CD4-positive, alpha-beta T cell treated with Interleukin-12 subunit alpha and Interleukin-12 subunit beta, for 1 hour (primary cell): ENCODE measurements at places on chromosomes 16 and 17.

- DNase-seq = no peak
These were observed 16.4 kb downstream of the PLCD3 start for GRCh38 chr17:45115871-45116270.

DNA sequence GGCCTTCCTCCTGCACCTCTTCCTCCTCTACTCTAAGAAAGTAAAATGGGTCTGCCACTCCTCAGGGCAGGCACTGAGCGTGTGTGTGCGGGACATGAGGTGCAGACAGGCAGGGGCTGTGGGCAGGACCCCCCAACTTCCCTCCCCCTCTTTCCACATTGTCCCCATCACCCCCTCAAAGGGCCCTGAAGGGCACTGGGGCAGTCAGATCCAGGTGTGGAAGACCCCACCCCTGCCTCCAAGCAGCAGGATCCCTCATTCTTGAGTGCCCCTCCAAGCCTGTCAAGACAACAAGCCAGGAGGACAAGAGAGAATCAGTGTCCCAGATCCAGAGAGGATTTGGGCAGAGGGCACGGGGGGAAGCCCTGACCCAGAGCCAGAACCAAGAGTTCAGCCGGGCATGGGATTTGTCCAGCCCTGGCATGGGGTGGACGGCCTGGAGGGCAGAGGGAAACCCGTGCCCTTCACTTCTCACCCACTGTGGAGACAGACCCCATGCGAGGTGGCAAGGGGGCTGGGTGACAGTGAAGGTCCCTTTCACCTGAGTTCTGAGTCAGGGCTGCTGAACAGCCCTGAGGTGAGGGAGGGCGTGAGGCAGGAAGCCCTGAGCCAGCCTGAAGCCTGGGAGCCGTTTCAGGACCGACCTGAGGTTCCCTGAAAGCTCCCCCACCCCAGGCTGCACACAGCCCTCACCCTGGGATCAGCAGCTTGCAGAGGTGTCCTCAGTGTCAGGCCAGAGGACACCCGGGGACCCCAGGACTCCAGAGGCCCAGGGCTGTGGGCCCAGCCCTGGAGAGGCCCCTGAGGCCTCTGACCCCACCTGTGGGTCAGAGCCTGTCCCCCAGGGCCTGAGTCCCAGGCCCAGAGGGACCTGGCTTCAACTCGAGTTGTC is 45.8 kb downstream of the USP22 start:
- DNase-seq = no peak

DNA sequence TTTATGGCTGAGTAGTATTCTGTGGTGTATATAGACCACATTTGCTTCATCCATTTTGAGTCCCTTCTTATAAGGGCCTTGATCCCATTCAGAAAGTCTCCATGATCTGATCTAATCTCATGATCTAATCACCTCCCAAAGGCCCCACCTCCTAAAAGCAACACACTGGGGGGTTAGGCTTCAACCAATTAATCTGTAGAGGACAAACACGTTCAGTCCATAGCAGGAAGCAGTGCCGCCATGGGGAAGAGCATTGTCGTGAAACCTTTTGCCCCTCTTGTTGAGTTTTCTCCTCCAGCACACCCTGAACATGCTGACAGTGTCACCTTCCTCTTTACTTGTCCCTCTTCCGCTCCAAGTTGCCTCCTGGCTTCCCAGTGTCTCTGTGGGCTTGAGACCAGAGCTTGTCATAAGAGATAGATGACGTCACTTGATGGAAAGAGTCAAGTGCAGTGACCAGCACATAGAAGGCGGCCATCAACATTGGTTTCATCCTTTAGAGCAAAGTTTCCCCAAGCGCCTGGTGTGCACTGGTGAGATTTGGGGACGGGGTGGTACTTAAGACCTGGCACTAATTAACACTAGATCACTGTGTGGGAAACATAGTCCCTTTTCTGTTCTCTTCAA is 74.1 kb downstream of the PRKCB start:
- no peak for DNase-seq

- DNase-seq = no peak
These were observed 27.7 kb downstream of the TPSG1 start for GRCh38 chr16:1197237-1197866.

DNA sequence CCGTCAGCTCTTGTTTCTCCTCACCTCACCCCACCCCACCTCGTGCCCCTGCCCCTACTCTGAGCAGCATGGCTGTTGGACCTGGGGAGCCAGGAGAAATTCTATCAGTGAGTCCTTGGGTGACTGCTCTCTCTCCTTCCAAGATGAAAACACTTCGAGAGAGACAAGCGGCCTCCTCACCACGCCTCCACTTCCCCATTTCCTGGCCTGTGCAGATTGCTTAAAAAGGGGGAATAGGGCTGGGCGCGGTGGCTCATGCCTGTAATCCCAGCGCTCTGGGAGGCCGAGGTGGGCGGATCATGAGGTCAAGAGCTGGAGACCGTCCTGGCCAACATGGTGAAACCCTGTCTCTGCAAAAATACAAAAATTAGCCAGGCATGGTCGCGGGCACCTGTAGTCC is 9.5 kb downstream of the DLX4 start:
- DNase-seq = no peak

DNA sequence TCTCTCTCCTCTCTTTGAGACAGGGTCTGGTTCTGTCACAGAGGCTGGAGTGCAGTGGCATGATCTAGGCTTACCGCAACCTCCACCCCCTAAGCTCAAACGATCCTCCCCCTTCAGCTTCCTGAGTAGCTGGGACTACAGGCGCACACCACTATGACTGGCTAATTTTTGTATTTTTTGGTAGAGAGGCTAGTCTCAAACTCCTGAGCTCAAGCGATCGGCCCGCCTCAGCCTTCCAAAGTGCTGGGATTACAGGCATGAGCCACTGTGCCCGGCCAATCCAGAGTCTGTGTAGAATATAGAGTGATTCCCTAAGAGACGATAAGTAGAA is 65.8 kb upstream of the RPH3AL start:
- peak; percentile 67 for DNase-seq

DNA sequence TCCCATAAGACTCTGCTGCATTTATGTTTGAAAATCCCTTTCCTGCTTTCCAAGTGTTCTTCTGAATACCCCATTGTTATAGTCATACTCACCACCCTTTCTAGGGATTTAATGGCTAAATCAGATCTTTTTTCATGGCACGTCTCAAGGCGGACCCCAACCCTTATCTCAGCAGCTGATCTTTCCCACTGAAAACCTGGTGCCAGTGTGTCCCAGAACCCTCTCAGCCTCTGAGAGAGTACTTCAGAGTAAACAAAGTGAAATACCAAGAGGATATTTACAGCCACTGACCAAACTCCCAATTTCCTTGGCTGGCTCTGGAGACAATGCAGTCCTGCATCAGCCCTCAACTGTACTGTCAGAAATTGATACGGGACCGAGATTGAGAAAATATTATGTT is 101.7 kb downstream of the TMEM100 start:
- no peak for DNase-seq

DNA sequence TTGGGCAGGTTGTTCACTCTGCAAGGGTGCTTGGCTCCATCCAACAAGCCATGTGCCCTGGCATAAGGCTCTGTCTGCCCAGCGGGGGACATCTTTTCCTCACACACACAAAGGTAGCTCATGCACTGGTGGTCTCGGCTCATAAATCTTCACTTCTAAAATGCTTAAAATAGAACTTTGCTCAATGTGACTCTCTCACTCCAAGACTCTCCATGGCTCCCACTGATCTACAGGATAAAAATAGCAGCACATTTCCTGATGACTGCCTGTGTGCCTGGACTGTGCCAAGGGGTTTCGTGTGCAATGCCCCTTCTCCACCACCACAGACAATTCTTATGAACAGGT is 15.1 kb upstream of the CIBAR2 start:
- DNase-seq = no peak

DNA sequence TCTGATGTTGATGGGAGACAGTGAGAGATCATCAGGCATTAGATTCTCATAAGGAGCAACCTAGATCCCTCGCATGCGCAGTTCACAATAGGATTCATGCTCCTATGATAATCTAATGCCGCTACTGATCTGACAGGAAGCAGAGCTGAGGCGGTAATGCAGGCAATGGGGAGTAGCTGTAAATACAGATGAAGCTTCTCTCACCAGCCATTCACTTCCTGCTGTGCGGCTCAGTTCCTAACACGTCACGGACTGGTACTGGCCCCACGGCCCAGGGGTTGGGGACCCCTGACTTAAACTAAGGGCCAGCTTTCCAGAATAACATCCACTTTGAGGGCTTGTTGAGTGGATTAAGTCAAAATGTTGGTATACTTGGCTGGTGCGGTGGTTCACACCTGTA is 2.6 kb upstream of the TMEM219 start:
- no peak for DNase-seq

- peak; percentile 36 for DNase-seq
These were observed 18.9 kb downstream of the ARSG start for GRCh38 chr17:68310152-68310551.

GRCh38 chr17:48102043-48102750 is 919 bp upstream of the CBX1 start:
- DNase-seq = no peak

GRCh38 chr16:314795-315299 is 31.9 kb downstream of the PDIA2 start:
- DNase-seq = no peak

GRCh38 chr17:29614349-29615047 is 8.2 kb downstream of the CORO6 start:
- DNase-seq = no peak

- DNase-seq = no peak
These were observed 81.7 kb downstream of the CYB561 start for GRCh38 chr17:63364387-63364786.

- no peak for DNase-seq
These were observed 4.3 kb upstream of the ADGRG1 start for GRCh38 chr16:57624044-57624688.

- no peak for DNase-seq
These were observed 13.6 kb upstream of the C1QTNF8 start for GRCh38 chr16:1109648-1110047.

- DNase-seq = no peak
These were observed 54.0 kb downstream of the MRM3 start for GRCh38 chr17:836151-836550.

DNA sequence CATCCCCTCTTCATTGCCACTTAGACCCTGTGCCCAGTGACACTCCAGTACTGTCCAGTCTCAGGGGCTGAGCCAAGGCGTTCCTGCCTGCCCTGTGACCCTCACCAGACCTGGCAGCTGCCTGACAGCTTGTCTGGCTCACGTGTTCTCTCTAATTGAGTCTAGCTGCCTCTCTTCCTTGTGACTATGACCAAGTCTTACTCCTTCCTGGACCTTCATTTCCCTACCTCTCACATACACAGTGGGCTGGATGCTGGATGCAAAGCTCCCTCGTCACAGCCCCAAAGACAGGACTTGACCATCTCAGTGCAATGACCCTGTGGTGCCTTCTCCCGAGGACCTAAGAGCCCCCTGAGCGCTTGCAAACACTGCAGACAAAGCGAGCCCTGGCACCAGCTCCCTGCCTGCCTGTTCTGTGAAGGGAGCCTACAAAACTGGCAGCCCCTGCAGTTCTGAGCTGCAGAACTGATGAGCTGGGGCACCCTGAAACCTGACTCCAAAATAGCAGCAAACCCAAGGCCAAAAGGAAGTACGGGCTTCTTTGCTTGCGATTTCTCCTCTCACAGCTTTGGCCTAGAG is 1.7 kb downstream of the DEXI start:
- DNase-seq = no peak

GRCh38 chr17:75006653-75007052 is 5.8 kb upstream of the MRPL58 start:
- no peak for DNase-seq

GRCh38 chr17:13568582-13569397 is 32.9 kb downstream of the HS3ST3A1 start:
- DNase-seq = no peak

GRCh38 chr17:42681976-42682721 is at the start of gene CNTNAP1:
Gene CNTNAP1 (plus strand): TSS chr17:42682531. CDS start chr17:42682830, 299 bp downstream.
- peak; percentile 26 for DNase-seq

GRCh38 chr16:55906123-55906522 is 30.9 kb upstream of the CES5A start:
- no peak for DNase-seq

GRCh38 chr17:57296231-57296630 is 39.9 kb downstream of the MSI2 start:
- DNase-seq = no peak

DNA sequence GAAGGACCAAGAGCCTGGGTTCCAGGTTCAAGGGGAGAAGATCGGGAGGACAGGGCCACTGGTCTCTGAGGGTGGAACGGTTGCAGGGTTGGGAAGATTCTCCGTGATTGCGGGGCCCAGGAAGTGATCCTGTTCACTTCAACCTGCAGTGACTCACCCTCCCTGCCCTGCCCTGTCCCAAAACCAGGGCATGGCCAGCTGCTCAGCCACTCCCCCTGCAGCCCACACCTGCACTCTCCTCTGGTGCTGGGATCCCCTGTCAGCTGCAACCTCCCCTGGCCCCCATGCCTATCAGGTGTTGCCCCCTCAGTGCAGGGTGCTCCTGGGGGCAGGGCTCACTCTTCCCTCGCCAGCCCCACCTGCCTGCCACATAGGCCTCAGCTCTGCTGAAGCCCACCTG is 1.1 kb downstream of the RUNDC3A start:
- DNase-seq = no peak

GRCh38 chr17:79919164-79919585 is 79.9 kb upstream of the CBX4 start:
- no peak for DNase-seq

GRCh38 chr17:37516127-37516571 is 26.5 kb downstream of the DUSP14 start:
- no peak for DNase-seq

DNA sequence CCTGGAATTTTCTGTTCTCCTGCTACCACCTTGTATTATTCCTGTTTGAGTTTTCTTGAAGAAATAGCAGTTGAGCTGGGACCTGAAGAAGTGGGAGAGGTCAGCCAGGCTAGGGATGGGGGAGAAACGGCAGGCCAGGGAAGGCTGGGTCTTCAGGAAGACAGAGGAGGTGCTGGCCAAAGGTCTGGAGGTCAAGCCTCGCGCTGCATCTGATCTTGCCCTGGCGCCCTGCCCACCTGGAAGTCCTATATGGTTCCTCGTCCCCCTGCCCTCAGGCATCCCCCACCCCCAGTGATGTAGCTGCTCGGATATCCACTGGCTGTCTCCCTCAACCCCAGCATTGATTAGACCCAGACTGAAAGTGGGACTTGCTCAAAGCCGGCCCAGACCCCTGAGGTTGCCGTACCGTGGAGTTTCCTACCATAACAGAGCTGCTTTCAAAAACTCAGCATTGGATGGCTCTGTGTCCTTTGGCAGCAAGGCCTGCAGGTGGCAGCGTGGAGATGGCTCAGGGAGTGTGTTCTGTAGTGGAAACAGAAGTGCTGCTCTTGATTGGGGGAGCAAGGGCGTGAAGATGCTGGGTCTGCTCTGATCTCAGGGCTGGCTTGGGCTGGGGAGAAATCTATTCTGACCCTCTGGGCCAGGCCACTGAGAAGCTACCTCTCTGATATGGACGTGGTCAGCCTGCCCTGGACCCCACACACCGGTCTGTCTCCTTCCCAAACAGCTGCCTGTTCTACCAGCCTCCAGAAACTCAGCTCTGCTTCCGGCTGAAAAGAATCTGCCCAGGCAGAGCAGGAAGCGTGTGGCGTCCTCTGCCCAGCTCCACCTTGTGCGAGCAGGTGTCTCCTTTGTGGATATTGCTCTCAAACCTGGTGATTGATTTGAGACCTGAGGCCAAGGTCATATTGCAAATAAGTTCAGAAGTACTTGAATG is 107.0 kb upstream of the CACNG5 start:
- DNase-seq = peak; percentile 14
